ENCODE measurements at places on chromosomes 2 and 18.
A peak's percentile ranks its signal among the peaks of the same experiment; 100 is the strongest.

- DNase-seq, result no peak
Measured at GRCh38 chr18:39380866-39381265, 1815.3 kb upstream of the CELF4 start.

GRCh38 chr2:160388464-160389263 is 104.9 kb downstream of the RBMS1 start:
- no peak for DNase-seq

DNA sequence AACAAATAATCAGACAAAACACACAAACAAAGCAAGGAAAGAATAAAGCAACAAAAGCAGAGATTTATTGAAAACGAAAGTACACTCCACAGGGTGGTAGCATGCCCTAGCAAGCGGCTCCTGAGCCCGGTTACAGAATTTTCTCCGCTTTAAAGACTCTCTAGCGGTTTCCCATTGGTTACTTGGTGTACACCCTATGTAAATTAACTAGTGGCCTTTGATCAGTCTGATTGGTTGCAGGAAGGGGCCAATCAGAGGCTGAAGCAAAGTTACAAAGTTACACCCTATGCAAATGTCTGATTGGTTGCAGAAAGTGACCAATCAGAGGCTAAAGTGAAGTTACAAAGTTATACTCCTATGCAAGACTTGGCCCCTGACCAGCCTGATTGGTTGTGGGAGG is 242.9 kb downstream of the LDLRAD4 start:
- DNase-seq, result no peak

DNA sequence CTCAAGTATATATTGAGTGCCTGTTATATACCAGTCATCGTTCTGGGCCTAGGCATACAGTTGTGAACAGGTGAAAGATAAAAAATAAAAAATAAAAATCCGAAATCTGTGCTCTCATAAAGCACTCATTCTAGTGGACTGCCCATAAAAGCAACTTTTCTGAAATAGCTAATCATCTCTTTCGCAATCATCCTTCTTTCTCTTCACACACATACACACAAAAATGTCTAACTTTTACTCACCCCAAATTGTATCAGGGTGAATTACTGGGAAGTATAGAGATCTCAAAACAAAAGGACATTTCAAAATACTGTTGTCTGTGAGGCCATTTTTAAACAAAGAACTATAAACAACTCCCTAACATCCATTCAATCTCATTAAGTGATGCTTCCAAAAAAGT is 29.6 kb upstream of the ORC2 start:
- DNase-seq, result no peak

GRCh38 chr2:46487667-46488335 is 8.4 kb downstream of the TMEM247 start:
- peak; percentile 67 for DNase-seq

DNA sequence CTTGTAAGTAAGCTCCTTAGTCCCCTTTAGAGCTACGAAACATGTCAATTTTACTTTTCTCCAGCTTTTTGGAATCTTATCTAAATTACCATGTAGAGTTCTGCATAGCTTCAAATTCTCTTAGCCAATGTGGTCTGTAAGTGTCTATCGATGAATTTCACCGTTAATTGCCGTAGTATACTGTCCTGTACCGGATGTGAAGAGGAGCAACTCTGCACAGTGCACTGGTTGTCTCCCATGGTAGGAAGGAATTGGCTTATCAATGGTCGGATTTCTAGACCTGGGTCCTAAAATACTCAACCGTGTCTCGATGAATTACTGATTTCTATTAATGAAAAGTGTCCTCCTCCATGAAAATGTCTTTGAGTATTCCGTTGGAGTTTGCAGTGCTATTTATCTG is 1.9 kb downstream of the NOP58 start:
- no peak for DNase-seq

- DNase-seq, result no peak
Measured at GRCh38 chr2:71283131-71283530, 48.5 kb upstream of the ZNF638 start.

DNA sequence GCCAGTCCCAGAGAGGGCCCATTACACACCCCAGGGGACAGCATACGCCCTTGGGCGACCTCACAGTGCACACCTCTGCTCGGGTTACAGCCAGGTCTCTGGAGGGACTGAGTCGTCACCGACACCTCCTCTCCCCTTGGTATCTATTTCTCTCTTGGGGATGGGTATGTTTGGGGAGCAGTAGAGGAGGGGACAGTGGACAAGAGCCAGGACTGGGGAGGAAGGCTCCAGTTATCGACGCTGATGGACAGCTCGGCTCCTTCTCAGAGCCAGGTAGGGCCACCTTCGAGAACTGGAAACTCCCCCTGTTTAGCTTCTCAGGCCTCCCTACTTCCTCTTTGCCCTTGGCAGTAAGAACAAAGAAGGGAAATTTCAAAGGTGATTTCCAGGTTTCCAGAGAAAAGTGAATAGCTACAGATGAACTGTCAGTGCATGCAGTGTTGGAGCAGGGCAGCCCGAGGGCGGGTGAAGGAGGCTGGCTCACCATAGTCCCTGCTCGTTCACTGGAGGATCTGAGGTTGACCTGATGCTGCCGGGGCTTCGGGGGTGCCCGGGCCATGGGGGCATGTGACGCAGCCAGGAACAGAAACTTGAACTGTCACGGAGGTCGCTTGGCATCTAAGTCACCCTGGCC is 4.4 kb upstream of the SEMA4C start:
- DNase-seq, result no peak

DNA sequence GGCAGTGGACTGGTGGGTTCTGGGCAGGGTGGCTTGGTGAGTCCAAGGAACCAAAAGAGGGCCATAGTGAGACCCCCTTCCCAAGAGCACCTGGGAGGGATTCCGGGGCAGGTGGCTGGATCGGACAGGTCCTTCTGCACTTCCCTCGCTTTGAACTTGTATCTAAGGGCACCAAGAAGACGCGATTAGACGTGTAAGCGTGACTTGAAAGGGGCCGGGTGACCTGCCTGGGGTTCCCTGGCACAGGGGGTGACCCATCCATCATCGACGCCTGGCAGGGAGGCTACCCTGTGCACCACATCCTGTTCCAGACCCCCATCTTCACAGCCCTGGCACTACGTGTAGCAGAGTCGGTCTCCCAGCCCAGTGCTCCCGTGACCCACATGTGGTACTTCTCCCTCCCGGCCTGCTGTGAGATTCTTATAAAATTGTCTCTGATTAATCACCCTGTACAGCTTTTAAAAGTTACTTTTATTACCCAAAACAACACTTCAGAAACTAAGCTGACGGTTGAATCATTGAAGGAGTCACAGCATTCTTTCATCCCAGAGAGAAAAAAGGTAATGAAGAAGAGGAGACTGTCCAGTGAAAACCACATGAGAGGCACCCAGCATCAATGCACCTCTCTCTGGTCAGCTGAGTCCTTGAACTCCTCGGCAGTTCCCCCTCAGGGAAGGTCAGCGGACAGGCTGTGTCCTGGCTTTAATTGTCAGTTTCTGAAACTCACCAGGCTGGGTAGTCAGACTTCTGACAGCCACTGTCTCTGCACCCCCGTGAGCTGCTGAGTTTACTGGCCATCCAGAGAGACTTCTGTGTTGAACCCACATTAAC is 13.0 kb downstream of the SH3BP4 start:
- DNase-seq, result peak; percentile 56

GRCh38 chr2:58645017-58645416 is 403.9 kb upstream of the FANCL start:
- DNase-seq, result no peak
